ENCODE measurements at places on chromosomes 3 and 15.

DNA sequence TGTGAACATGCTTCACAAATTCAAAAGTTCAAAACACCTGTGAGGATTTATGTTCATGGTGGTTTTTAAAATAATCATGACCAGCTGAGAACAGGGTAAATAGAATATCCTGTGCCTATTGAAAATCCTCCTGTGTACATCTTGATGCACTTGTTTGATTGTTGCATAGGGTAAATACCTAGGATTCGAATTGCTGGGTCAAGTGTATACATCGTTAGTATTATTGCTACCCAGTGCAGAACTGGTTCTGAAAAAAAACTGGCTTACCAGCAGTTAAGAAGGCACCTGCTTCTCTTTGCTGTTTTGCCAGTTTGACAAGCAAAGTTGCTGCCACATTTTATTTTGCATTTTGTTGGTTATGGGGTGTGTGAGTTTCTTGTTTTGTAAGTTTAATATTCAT is 272.6 kb downstream of the CLSTN2 start:
- DNase-seq, result no peak

DNA sequence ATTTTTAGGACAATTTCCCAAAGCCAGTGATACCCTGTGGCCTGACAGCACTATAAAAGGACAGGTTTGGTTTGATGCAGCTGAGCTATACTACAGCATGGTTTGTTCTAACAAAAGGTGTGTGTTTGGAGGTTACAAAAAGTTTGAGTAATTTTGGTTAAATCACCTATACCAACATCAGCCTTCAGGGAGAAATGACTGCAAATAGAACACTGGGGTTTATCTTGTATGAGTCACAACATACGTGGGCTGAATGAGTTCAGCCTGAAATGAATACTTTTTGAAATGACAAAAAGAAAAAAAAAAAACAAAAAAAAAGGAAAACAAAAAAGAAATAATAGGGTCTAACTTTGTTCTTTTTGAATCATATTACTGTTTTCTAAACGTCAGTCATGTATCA is 345.7 kb downstream of the CNTN3 start:
- no peak for DNase-seq

GRCh38 chr3:64533617-64534317 is 154.0 kb downstream of the ADAMTS9 start:
- peak; percentile 65 for DNase-seq

DNA sequence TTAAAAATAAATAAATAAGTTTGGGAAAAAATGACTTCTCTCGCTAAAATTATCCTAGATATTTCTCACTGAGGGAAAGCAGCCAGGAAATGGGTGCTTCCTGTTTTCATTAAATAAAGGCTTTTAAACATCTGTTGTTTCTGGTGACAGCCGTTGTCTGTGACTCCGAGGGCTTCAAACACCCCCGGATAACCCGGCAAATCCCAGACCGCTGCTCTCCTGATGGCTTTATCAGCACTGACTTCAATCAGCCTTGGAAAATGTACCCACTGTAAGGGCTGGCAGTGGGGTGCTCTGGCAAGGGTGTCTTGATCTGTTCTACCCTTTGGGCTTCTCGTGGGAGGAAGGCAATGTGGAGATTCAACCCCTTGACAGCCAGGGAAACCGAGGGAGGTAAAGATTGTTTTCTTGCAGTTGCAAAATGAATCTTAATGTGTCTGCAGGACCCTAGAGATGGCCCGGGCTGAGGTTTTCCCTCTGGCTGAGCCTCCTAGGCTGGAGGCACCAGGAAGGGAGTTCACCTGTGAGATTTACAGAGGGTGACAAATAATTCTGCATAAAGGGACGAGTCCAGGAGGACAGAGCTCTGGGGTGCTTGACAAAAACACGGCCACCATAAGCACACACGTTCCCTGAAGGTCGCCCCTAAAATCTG is 33.6 kb upstream of the SEC13 start:
- no peak for DNase-seq

GRCh38 chr15:39304931-39305728 is 275.7 kb upstream of the THBS1 start:
- DNase-seq, result no peak

GRCh38 chr3:51340989-51341636 is 44.0 kb upstream of the MANF start:
- no peak for DNase-seq

DNA sequence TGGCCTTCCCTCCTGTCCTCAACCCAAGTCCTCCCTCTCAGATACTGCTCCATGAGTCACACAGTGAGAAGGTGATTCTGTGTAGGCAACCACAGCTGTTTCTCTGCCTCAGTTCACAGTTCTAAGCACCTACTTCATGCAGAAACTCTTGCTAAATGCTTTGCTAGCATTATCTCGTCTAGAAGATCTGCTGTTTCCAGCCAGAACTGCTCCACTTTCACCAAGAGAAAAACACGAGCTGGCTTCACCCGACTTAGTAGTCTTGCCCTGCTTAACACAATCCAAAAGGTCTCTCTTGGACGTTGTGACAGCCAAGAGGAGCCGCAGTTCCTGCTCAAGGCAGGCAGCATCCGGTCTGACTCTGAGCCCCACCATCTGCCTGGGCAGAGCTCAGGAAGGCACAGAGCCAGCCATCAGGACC is 272.1 kb downstream of the UACA start:
- DNase-seq, result peak; percentile 49

GRCh38 chr3:137222736-137223225 is 265.0 kb downstream of the IL20RB start:
- DNase-seq, result no peak

DNA sequence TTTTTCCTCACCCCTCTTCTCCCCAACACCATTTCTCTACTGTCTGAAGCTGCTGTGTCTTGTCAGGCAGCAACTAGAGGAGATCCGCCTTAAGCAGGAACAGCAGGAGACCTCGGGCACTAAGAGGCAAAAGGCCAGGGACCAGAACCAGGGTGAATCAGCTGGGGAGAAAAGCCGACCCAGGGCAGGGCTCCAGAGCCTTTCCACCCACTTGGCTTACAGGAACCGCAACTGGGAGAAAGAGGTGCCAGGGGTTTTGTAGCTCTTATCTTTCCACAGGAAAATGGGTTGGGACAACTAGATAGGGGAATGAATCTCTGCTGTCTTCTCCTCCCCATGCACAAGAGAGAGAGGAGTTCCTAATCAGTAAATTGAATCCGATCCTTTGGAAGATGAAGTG is 3.0 kb upstream of the NGRN start:
- no peak for DNase-seq

DNA sequence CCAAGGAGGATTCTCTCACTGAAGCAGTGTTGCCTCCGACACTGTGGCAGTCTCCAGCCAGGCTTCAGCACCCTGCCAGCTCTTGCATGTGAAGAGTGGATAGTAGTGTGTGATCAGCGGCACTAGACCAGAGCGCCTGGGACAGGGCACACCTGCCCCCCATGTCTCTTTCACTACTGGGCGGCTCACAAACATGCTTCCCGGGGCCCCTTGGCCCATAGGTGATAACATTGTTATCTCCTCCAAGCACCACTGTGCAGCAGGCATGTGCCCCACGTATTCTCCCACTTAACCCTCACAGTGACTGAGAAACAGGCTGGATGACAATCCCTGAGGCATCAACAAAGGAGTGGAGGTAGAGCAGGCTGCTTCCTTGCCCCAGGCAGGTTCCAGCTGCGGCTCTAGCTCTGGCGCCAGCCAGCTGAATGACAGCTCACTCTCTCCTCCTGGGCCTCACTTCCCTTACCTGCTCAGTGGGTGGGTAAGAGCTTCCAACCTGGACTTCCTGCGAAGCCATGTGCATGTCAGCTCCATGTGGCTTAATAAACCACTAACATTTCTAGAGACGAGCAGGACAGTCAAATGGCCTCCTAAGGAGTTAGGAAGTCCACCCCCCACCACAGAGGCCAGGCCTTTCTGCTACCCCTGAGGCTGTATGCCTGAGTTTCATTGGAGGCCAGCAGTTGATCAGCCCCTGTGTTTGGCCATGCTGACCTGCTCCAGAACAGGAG is 37.8 kb downstream of the KLF13 start:
- peak; percentile 51 for DNase-seq

DNA sequence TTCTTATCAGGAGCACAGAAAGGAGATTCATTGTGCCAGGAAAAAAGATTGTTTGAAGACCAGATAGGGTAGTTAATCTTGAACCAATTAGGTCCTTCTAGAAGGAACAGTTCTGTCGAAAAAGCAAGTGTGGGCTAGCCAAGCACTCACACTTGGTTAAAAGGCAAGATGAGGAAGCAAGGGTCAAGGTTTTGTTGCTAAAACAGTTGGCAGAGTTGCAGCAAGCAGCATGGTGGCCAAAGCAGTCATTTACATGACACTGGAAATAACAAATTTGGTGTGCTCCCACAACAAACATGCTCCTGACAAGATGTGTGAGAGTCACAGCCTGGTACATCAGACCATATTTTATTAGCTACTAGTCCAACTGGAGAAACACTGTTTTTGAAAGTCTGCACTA is 228.0 kb upstream of the CFAP20DC start:
- DNase-seq, result no peak

DNA sequence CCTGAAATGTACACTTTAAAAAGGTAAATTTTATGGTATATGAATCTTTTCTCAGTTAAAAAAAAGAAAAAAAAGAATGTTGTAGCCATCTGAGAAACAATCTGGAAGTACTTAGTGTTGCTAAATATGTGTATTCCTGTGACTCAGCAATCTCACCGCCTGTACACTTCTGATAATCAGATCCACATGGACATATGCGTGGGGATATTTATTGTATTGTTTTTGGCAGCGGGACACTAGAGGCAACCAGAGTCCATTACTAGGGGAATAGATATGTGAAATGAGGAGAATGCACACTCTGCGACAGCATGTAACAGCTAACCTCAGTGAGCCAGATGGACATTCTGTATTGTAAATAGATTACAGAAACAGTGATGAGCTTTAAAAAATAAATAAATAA is 65.4 kb downstream of the AQP9 start:
- DNase-seq, result no peak

DNA sequence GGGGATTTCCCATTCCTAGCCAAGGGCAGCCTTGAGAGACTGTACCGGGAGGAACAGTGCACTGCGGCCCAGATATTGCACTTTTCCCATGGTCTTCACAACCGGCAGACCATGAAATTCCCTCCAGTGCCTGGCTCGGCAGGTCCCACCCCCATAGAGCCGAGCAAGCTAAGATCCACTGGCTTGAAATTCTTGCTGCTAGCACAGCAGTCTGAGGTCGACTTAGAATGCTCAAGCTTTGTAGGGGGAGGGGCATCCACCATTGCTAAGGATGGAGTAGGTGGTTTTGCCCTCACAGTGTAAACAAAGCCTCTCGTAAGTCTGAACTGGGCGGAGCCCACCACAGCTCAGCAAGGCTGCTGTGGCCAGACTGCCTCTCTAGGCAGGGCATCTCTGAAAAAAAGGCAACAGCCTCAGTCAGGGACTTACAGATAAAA is 156.3 kb downstream of the FRMD5 start:
- no peak for DNase-seq

- no peak for DNase-seq
These were observed 3.4 kb downstream of the GXYLT2 start for GRCh38 chr3:72891053-72891855.

- DNase-seq, result no peak
These were observed 2.7 kb downstream of the CDV3 start for GRCh38 chr3:133576169-133576568.

DNA sequence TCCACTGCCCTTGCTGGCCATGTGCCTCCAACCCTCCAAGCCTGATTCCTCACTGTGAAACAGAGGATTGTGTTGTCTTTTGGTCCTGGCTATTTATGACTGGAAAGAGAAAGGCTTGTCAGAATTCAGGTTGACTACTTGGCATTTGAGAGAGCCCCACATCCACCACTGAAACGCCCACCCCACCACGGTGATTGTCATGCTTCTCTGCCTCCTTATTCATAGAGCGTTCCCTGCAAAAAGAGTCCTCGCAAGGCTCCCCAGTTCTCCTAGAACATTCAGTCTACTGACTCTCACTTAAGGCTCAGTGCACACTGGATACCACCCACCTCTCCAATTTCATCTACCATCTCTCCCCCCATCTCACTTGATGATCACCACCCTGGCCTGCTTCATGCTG is 162.9 kb upstream of the WNT5A start:
- DNase-seq, result no peak

DNA sequence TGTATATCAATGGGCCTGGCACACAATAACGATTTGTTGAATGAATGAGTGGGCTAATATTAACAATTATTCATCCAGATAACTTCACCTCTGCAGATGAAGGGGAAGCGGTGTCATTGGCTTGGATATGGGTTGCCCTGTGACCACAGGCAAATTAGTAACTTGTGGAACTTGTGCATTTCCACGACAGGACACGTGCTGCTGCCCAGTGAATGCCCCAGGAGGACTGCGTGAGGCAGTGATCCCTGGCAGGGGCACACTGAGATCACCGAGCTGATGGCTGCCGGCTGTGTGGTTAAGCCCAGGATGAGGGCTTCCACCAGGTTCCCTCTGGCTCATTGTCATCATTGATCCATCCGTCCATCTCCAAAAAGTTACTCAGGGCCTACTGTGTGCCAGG is 84.1 kb upstream of the HACD2 start:
- no peak for DNase-seq
